Temporal lobe (tissue), 4 donors: ENCODE measurements at places on chromosomes 12 and 14. TPM values are rescaled to one million over a fixed set of nuclear protein-coding genes. Genes with fewer than 3 reads are reported as not detected.

The RNASE3 gene
- not detected for total RNA-seq

The MAP4K5 gene
- 76.7 TPM for total RNA-seq

The SLC39A5 gene
- total RNA-seq, result 0.25 TPM

The CNTN1 gene
- total RNA-seq, result 376 TPM

The ESR2 gene
- total RNA-seq, result 0.98 TPM

The LRRC10 gene
- total RNA-seq, result not detected

The DYNLL1 gene
- 220 TPM for total RNA-seq

The VWF gene
- total RNA-seq, result 15.0 TPM

The EPS8 gene
- 72.0 TPM for total RNA-seq

The TRIM9 gene
- 44.5 TPM for total RNA-seq

The SLC8A3 gene
- 32.5 TPM for total RNA-seq

The ADAMTS20 gene
- total RNA-seq, result 0.25 TPM

The ZNF664 gene
- 48.4 TPM for total RNA-seq

The PTPRO gene
- total RNA-seq, result 209 TPM

The KRT78 gene
- total RNA-seq, result not detected

The NEMF gene
- total RNA-seq, result 95.4 TPM

The NKX2-1 gene
- 0.49 TPM for total RNA-seq

The TROAP gene
- total RNA-seq, result 0.49 TPM

The BCAT1 gene
- total RNA-seq, result 32.2 TPM

The KCNA1 gene
- total RNA-seq, result 2.7 TPM

The DHRS1 gene
- 7.4 TPM for total RNA-seq

The PRH2 gene
- total RNA-seq, result not detected

The AKAP3 gene
- 1.5 TPM for total RNA-seq

The PMCH gene
- not detected for total RNA-seq

The HCAR1 gene
- 0.49 TPM for total RNA-seq

The KRT75 gene
- not detected for total RNA-seq

The STYK1 gene
- 3.9 TPM for total RNA-seq
